Aorta (tissue), 5 donors: ENCODE measurements at places on chromosomes 11 and 22. TPM values are rescaled to one million over a fixed set of nuclear protein-coding genes. Genes with fewer than 3 reads are reported as not detected.

FAM83F gene
- 0.84 TPM for total RNA-seq

OR5D14 gene
- not detected for total RNA-seq

VWA5A gene
- total RNA-seq = 56.7 TPM

OR52I2 gene
- not detected for total RNA-seq

FOLR2 gene
- 85.2 TPM for total RNA-seq

DBX1 gene
- not detected for total RNA-seq

GGT1 gene
- total RNA-seq = 4.0 TPM

UPK3A gene
- not detected for total RNA-seq

OR8G5 gene
- not detected for total RNA-seq

SLC43A3 gene
- total RNA-seq = 59.7 TPM

DNA sequence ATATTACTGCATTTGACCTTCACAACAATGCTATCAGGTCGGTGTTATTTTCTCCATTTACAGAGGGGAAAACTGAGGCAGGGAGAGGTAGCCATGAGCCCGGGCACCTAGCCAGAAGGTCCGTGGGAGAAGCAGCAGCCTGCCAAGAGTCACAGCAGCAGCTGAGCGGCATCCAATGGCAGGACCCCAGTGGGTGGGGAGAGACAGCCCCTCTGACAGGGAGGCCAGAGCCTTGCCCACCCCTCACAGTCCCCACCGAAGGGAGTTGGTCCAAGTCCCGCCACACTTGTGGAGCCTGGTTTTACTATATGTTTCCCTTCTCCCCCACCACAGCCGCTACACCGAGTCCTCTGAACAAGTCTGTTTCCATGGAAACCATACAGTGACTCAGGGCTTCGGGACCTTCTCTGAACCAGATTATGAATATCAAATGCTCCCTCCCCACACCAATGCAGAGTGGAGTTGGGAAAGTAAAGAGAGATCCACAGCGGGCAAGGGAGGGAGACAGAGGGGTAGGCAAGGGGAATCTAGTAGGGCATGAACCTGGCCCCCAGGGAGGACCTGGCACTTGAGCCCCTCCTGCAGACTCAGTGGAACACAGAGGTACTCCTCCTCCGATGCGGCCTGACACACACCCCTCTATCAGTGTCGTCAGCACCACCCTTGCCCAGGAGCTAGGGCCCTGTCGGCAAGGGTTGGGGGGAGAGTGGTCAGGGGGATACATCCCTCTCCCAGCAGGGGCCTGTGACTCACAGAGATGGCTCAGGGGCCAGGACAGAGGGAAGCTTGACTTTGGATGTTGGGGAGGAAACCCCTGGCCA is 2.5 kb downstream of the CHST1 start:
- DNase-seq = peak; percentile 74

- DNase-seq = no peak
Measured at GRCh38 chr11:17939542-17939941, 73.3 kb downstream of the SERGEF start.

GRCh38 chr11:31757260-31757835 is 53.8 kb downstream of the PAX6 start:
- no peak for DNase-seq

- peak; percentile 82 for DNase-seq
Measured at GRCh38 chr11:94602430-94603372, 35.5 kb downstream of the PIWIL4 start.

- no peak for DNase-seq
Measured at GRCh38 chr22:30251711-30252110, 5.2 kb upstream of the LIF start.

GRCh38 chr11:67387069-67387468 is 4.7 kb upstream of the RAD9A start:
- DNase-seq = no peak

- DNase-seq = no peak
Measured at GRCh38 chr11:112942966-112943643, 18.1 kb upstream of the NCAM1 start.

- peak; percentile 33 for DNase-seq
Measured at GRCh38 chr22:48948575-48949170, 879.0 kb downstream of the BRD1 start.

DNA sequence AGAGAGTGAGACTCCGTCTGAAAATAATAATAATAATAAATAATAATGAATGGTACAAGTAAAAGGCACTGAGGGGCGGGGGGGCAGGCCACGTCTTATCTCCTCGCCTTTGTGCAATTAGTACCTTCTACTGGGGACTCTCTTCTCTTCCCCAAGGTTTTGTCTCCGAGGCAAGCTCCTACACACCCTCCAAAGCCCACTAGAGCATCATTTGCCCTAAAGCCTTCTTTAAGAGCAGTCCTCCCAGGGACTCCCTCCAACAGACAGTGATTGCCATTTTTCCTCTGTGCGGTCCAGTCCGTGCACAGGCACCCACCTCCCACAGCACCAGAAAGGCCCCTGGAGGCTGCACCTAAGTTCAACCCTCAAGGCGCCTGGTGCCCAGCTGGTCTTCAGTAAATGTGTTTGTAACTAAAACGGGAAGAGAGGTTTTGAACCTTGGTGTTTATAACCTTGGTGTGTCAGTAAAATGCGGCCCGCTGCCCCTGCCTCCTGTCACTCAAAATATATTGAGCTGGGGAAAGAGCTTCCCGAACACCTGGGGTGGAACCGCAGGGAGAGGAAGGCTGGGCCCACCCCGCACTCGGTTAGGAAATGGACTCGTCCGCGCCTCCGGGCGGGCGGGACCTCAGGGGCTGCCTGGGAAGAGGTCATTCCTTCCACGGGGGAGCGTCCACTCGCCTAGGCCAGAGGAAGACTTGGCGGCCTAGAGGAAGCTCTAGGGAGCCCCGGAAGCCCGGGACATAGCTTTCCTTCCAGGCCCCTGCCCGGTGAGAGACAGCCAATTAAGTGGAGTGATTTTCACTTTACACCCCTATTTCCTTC is 4.7 kb upstream of the KDELR3 start:
- DNase-seq = no peak

DNA sequence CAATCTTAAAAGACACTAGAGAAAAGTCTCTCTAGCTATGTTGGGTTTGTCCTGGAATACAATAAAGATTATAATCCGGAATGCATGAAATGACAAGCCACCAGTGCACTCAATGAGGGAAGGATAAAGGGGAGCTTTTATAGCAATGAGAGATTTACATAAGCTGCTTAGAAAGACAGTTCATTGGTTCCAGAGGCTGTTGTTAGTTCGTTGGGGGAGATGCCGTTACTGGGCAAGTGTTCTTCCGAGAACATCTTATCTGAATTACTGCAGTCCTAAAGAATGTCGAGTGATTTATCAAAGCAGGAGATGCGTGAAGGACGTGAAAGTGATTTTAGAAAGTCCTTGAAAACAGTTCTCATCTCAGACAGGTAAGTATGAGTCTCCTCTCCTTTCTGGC is 33.6 kb downstream of the SYN3 start:
- no peak for DNase-seq

GRCh38 chr22:43992331-43992821 is 31.7 kb upstream of the PARVB start:
- no peak for DNase-seq

- DNase-seq = no peak
Measured at GRCh38 chr11:29627541-29627940, 389.3 kb downstream of the KCNA4 start.

DNA sequence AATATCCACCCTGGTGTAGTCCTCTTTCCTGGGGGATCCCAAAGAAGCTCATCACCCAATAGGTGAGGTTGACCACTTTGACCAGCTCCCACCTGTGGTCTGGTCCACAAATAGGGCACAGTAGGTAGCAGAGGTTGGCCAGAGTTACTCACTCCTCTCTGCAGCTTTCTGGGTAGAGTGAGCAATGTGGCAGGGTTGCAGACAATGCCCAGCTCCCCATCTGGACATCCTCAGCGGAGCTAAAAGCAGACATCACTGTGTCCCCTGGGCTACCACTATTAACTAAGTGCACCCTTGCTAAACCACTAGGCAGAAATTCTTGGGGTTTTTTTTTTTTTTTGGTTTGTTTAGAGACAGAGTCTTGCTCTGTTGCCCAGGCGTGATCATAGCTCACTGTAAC is 48.4 kb upstream of the TP53I11 start:
- no peak for DNase-seq

DNA sequence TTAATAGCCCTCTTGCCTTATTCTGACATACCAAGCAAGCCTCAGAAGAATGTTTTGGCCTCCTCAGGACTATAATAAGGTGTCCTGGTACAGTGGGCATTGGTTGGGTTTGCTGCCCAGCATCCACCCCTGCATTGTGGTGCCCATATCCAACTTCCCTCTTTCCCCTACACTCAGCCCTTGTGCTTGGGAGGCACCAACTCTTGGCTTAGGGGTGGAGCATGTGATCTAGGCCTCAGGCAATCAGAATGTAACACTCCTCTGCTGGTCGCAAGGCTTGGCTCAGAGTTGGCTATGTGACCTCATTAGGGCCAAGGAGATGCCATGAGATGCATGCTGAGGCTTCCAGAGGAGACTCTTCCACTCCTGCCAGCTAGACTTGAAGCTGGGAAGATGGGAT is 123.0 kb downstream of the CSNK2A3 start:
- DNase-seq = no peak

GRCh38 chr22:45905326-45905923 is 71.5 kb downstream of the WNT7B start:
- no peak for DNase-seq

DNA sequence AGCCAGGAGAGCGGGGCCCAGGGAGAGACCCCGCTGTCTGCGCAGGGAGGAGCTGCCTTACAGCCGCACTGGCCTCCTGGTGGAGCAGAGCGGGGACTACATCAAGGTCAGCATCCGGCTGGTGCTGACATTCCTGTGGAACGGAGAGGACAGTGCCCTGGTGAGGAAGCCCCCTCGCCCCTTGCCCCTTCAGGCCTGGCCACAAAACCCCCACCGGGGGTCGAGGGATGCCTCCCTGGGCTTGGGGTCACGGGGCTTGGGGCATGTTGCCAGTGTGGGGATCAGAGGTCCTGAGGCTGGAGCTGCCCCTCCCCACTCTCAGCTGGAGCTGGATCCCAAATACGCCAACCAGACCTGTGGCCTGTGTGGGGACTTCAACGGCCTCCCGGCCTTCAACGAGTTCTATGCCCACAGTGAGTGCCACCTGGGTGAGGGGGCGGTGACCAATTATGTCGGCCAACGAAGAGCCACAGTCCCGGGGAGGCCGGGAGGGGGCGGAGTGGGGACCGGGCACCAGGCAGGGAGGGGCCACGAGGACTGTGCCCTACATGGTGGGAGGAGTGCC is 4.2 kb downstream of the MUC5B start:
- peak; percentile 59 for DNase-seq

DNA sequence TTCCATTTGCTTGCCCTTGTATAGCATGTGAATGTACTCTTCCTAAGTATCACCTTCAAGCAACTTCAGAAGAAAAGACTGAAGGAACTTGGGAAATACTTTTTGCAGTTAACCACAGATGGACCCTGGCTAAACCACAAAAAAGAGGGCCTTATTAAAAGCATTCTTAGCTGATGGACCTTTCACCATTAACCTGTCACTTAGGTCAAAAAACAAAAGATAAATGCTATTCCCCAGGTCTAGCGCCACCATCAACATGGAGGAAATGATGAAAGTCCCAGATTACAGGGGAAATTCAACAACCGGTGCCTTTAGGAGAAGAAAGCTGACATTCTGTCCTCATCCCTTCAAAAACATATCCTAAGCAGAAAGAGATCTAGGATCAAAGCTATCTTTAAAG is 29.5 kb downstream of the STK33 start:
- DNase-seq = no peak

GRCh38 chr22:21666786-21667185 is 974 bp downstream of the PPIL2 start:
- DNase-seq = no peak

GRCh38 chr11:122242731-122243130 is 126.7 kb upstream of the BLID start:
- DNase-seq = no peak

- DNase-seq = peak; percentile 87
Measured at GRCh38 chr11:3037040-3037944, 19.9 kb downstream of the CARS1 start.

GRCh38 chr11:94649964-94650623 is 82.9 kb downstream of the PIWIL4 start:
- no peak for DNase-seq

GRCh38 chr11:34198523-34198922 is 93.1 kb downstream of the NAT10 start:
- no peak for DNase-seq

- no peak for DNase-seq
Measured at GRCh38 chr11:130763087-130763980, 152.9 kb downstream of the SNX19 start.

GRCh38 chr11:26719289-26719973 is 2.4 kb downstream of the SLC5A12 start:
- no peak for DNase-seq

- DNase-seq = no peak
Measured at GRCh38 chr11:109986488-109986887, 106.7 kb upstream of the ZC3H12C start.

DNA sequence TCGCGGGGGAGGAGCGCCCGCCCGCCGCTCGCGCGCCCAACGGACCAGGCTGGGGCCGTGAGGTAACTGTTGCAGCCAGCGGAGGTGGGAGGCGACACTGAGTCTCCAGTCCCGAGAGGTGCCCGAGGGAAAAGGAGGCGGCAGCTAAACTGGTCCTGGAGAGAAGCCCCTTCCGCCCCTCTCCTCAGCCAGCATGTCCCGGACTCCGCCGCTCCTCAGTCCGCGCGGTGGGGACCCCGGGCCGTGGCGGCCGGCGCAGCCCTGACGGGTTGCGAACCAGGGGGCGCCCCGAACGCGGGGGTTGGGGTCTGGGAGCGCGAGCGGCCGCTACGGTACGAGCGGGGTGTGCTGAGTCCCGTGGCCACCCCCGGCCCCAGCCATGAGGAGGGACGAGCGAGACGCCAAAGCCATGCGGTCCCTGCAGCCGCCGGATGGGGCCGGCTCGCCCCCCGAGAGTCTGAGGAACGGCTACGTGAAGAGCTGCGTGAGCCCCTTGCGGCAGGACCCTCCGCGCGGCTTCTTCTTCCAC is at the start of gene PDE3B:
TSS of gene PDE3B (plus strand) at position 108 of the 529 bp plus-strand sequence. CDS start at position 380, 272 bp downstream.
- peak; percentile 89 for DNase-seq

GRCh38 chr11:124732230-124732629 is 7.5 kb upstream of the NRGN start:
- DNase-seq = no peak

DNA sequence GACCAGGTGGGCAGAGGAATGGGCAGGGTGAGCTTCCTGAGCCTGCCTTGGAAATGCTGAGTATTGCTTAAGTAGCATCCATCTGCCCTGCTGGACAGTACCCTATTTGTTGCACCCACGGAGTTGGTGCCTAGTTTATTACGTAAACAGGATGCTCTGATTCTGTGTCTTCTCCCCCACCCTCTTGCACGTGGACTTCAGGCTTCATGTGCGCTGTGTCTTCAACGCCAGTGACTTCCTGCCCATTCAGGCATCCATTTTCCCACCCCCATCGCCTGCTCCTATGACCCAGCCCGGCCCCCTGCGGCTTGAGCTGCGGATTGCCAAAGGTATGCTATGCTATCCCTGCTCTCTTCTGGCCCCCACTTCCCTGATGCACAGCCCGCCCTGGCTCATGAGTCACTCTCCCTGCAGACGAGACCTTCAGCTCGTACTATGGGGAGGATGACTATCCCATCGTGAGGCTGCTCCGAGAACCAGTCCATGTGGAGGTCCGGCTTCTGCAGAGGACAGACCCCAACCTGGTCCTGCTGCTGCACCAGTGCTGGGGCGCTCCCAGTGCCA is 5.7 kb downstream of the ZP1 start:
- DNase-seq = no peak

GRCh38 chr11:72818971-72819370 is 4.8 kb downstream of the ATG16L2 start:
- DNase-seq = no peak
